ENCODE measurements at places on chromosomes 7 and 10.

DNA sequence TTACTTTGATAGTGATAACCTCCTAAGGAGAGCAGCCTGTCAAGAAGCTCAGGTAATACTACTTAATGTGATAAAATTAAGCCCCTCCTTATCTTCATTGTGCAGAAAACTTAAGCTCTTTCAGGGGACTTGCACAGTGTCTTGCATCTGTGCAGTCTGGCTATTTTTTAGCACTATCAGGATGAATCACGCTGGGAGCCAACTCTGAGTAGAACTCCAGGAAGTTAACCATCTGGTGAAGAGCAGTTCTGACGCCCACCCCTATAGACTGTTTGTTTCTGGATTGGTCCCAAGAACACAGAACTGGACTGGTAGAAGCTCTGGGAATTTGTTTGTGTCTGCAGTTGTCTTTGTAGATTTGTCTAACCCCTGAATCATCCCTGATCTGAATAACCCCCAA lies 41.9 kb downstream of the AGK start:
- peak; percentile 32 for DNase-seq

GRCh38 chr7:68706291-68706690 lies 892.0 kb upstream of the AUTS2 start:
- DNase-seq: no peak

- DNase-seq: no peak
These were observed 249.0 kb downstream of the TNS3 start for GRCh38 chr7:47332681-47333553.

GRCh38 chr7:4882169-4883032 lies 1.1 kb downstream of the RADIL start:
- no peak for DNase-seq

DNA sequence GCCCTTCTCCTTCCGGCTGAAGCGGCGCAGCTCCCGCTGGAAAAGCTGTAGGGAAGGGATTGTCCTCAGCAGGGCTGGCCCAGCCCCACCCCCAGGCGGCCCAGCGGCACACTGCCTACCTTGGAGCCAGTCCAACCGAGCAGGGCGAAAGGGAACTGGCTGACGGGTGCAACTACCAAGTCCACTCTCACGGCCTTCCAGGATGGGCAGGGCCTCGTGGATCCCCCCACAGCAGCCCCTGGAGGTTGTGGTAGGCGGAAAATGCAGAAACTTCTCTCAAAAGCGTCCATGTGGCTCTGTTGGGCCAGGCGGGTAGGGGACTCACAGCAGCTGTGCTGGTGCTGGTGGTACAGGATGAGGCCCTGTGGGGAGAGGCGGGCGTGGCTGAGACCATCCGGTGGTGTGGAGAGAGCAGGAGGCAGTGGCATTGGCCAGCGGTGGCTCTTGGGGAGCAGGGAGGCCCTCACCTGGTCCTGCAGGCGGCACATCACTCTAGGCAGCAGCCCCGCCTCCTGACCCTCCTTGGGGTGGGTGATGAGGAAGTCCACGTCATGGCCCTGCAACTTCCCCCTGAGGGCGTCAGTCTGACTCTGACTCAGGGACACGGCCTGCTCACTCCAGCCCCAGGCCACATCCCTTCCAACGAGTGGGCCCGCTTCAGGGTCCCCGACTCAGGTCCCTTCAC lies 8.4 kb upstream of the PGAM2 start:
- DNase-seq: no peak

GRCh38 chr7:50815138-50815537 lies 32.4 kb upstream of the GRB10 start:
- no peak for DNase-seq

- no peak for DNase-seq
These were observed 1.3 kb upstream of the HKDC1 start for GRCh38 chr10:69218831-69219230.

GRCh38 chr7:112104120-112104519 lies 102.1 kb downstream of the DOCK4 start:
- no peak for DNase-seq

- peak; percentile 92 for DNase-seq
These were observed 26.0 kb downstream of the LEP start for GRCh38 chr7:128266883-128267594.

DNA sequence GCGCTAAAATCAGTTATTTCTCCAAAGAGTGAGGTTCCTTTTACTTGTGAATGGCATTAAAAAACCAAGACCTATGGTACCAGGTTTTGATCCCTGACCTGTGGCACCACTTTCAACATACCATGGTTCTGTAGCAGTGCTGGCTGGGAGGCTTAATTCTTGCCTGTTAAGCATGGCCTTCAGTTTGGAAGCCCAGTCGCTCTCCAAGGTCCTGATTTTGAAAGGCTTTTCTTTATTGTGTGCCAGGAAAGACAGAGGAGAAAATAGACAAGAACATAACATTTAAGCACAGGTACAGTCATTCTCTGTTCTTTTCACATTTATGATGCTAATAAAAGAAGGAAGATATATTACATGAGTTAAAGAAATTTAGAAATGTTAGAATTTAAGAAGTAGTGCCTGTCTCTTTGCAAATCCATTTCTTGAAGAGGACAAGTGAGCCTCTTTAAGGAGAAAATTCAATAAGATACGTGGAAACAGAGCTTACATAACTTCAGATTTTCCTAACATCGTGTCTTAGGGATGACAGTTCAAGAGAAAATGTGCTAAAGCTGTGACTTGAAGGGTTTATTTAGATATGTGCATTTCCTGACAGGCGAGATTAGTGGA lies 357.6 kb downstream of the DPP6 start:
- DNase-seq: no peak

DNA sequence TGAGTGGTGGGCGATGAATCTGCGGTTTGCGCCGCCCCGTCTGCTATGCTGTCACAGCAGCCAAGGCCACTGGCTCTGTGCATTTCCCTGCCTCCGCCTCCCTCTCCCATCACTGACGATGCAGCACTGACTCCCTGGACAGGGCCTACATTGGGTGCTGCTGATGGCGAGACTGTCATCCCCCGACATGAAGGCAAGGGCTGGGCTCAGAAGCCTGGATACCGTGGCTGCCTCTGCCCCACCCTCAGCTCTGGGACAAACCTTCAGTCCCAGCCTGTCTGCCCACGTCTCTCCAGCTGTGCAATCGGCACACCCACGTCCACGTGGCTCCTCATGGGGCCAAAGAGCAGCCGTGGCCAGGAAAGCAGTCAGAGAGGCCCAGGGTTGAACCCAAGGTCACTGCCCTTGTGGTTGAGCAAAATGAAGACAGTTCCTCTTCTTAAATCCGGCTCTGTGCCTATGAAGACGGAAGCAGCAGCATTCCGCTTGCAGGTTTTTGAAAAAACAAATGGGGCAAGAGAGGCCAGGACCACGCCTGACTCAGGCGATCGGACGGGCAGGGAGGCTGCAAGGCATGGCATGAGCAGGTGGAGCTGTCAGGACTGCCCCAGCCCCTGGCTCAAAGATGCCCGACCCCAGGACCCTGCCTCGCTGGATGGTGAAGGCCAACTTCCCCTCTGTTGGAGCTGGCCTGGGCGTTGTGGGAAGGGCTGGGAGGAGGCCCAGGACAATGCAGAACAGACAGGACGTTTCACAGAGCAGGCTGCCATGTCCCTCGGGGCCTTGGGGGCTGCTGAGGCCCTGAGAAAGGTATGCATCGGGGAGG lies 517.5 kb downstream of the DNAJB6 start:
- no peak for DNase-seq

- DNase-seq: peak; percentile 53
These were observed 1.2 kb upstream of the MLLT10 start for GRCh38 chr10:21532694-21533466.

DNA sequence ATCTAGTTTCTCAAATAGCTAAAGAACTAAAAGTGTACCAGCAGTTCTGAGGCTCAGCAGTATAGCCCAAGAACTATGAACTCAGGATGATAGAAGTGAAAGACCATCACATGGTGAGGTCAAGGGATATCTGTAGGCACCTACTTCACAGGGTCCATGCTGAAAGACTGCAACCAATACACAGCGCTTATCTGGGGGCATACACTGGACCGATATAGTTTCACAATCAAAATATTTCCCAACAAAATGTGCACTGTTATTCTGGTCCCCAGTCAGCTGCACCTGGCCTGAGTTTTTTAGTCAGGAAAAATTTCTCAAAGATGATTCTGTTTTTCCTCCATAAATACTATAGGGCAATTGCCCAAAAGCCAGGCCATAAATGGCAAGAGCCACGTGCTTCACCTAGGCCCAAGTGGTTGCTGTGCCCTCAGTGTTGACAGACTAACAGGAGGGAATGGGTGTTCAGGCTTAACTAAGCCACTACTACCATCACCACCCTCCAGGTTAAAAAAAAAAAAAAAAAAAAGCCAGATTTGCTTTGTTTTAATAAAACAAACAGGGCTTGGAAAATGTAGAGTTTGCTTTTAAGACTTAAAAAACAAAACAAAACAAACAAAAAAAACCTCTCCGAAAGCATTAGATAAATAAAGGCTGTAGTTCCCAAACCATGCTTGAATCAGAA lies 58.5 kb downstream of the OGDH start:
- DNase-seq: no peak

DNA sequence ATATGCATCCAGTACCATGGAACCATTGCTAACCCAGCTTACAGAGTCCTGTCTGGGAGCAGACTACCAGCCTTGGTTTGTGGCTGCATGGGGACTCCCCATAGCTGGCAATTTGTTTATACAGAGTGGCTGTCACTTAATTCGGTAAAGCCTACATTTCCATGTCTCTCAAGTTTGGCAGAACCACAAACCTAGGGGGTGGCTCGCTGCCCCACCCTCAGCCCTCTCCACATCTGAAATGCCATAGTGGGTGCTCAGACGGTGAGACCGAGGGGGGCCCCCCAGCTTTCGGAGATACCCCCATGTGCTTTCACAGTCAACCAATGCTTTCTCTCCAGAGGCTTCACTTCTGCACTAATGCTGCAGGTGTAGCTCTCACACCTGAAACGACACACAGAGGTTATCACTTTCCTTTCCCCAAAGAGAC lies 75.5 kb upstream of the KAT6B start:
- no peak for DNase-seq

GRCh38 chr10:79219322-79219957 lies 127.8 kb upstream of the PPIF start:
- no peak for DNase-seq

Data from NCI-H1694 treated with DMSO at 0.1 percent for 48 hours (cell line).